ENCODE measurements at places on chromosomes 6 and 20. TPM values are rescaled to one million over a fixed set of nuclear protein-coding genes. Genes with fewer than 3 reads are reported as not detected.

- DNase-seq, result no peak
Measured at GRCh38 chr20:47055699-47056369, 161.2 kb downstream of the EYA2 start.

GRCh38 chr6:42365021-42365420 lies 86.7 kb downstream of the TRERF1 start:
- peak; percentile 14 for DNase-seq

DNA sequence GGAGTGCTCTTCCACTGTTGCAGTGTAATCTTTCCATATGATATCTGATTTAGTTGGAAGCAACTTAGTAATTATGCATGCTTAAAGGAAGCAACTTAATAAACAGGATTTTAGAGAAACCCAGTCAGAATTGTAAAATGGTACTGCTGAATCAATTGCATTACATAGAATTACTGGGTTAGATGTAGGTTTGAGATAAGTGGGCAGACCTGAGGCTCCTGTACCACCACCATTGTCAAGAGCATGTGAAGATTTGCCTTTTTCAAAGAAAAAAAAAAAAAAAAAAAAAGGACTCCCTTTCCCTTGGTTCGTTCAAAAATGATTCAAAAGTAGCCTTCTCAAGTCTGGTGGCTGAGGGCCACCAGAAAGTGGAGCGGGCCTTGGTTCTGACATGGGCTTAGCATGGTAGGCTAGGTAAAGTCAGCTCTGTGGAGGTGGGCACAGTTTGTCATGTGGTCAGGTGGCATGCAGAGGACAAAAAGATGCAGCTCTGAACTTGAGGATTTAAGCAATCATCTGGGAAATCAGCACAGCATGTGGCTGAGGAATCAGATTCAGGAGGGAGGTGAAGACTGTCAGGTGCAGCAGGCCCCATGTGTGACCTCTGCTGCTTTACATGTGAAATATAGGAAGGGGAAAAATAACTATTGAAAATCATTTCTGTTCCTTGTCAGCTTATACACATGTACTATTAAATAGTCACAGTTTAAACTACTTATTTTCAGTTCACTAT lies 32.4 kb downstream of the ARID1B start:
- no peak for DNase-seq

LY6G6D gene
- not detected for polyA plus RNA-seq

GRCh38 chr20:889932-890463 lies 26.1 kb downstream of the ANGPT4 start:
- no peak for DNase-seq

Measured in mammary epithelial cell (primary cell).